ENCODE measurements at places on chromosomes 6 and 20.

GRCh38 chr6:20008131-20008530 is 171.0 kb downstream of the ID4 start:
- DNase-seq: no peak

DNA sequence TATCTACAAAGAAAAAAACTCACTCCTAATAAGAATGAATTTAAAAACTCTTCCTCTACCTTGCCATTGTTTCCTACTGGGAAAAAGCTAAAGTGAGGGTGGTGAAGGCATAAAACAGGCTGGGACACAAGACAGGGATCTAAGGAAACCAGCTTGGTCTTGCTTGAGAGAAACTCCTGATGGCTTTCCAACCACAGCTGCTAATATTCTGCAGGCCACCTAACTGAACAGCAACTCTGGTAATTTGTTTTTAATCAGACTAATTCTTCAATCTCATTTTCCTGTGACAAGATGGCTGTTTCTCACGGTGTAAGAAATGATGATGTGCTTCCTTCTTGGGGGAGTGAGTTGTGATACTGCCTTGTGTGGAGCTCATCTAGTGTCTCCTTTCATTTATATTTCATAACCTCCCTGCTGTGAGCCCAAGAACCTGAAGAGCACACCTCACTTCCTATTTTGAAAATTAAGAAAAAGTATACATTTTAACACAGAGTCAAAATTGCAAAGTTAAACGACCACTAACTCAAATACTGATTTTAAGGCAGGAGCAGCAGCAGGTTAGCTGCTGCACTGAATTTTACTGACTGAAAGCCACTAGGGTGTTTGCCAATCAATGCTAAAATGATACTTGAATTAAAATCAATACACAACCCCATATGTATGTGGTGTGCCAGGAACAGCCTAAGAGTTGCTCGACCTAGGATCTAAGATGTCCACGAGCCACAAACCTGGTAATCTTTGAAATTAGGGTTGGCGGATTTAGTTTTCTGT is 58.0 kb downstream of the BACH2 start:
- no peak for DNase-seq

- DNase-seq: no peak
Observed at GRCh38 chr6:25010176-25010575, 74.4 kb upstream of the RIPOR2 start.

- DNase-seq: peak; percentile 27
Observed at GRCh38 chr20:326645-327185, 1.4 kb downstream of the SOX12 start.

GRCh38 chr20:11544029-11544678 is 373.5 kb upstream of the BTBD3 start:
- DNase-seq: peak; percentile 86

- peak; percentile 57 for DNase-seq
Observed at GRCh38 chr6:30357678-30358540, 13.0 kb downstream of the RPP21 start.

DNA sequence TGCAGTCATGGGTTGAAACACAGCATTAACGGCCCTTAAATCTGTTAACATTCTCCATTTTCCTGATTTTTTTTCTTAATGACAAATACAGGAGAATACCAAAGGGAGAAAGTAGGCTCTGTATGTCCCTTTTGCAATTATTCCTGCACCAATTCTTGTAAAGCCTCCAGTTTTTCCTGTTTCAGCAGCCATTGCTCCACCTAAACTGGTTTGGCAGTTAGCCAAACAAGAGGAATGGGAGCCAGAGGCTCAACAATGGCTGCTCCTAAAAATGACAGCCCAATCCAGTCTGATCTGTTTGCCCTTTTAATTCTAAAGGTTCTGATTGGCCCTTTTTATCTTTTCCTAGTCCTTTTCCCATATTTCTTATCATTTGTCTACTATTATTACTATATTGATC is 284.2 kb upstream of the SGK1 start:
- DNase-seq: no peak

DNA sequence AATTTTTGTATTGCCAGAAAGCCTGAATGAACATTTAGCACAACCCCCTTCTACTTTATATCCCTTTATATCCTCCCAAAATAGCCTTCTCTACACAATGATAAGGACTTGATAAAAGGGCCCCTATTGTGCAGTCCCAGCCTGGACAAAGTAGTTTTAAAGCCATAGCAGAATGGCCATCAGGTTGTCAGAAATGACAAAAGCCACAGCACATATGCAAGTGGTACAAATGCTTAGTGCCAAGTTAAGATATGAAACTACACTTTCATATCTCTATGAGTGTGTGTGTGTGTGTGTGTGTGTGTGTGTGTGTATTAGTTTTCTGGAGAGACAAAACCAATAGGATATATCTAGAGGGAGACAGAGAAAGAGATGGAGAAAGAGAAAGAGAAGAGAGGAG is 132.6 kb downstream of the SGK1 start:
- peak; percentile 52 for DNase-seq

DNA sequence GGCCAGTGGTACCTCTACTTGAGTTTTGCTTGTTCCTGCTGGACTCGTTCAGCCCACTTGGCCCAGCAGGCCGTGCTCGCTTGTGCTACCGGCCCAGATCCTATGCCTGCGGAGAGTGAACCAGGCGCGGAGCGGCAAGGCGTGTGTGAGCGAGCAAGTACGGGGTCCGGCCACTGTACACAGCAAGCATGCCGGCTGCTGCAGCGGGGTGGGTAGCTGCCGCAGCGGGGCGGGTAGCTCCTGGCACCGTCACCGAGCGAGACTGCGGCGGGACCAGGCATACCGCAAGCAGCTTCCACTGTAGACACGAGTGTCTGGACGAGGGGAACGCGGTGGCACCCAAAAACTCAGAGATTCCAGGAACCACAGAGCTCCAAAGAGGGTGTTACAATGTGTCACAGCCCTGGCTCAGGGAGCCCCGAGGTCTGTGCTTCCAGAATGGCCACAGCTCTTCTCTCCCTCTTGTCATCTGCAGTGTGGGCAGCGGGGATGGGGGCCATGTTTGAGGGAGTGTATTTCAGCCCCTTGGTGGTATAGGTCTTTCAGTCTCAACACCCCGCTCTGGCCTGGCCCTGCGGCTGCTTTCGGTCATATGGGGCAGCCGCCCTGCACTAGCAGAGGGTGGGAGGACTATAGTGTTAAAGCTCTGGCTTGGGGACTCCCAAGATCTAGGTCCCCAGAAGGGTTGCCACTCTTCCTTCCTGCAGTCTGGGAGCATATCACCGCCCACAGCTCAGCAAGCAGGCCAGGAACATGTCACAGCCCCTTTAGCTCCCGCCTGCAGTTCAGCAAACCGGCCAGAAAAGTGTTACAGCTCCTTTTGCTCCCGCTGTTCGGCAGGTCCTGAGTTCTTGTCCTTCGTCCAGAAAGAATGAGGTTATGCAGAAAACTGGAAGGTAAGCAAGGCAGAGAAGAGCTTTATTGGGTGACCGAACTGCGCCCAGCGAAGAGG is 6.1 kb upstream of the RWDD1 start:
- no peak for DNase-seq

DNA sequence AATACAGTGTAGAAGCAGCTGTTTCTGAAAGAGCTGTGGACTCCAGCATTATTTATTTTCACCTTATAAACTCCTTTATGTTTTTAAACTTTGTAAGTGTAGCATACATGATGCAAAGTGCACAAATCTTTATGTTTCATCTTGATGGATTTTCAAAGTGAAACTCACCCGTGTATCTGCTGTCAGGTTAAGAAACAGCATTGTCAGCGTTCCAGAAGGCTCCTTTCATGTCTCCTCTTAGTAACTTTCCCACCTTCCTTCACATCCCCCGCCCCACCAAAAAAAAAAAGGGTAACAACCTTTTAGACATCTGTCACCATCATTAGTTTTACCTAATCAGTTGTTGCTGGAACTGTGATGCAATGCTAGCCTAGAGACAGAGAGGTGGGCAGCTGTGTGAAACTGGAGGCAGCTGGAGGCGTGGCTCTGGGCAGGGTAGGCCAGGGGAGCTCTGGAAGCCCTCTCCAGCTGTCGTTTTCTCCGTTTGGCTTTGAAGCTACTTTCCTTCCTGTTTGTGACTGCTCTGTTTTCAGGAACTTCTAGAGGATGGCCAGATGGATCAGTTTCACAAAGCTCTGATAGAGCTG is 7.2 kb downstream of the ACTR5 start:
- DNase-seq: peak; percentile 79

DNA sequence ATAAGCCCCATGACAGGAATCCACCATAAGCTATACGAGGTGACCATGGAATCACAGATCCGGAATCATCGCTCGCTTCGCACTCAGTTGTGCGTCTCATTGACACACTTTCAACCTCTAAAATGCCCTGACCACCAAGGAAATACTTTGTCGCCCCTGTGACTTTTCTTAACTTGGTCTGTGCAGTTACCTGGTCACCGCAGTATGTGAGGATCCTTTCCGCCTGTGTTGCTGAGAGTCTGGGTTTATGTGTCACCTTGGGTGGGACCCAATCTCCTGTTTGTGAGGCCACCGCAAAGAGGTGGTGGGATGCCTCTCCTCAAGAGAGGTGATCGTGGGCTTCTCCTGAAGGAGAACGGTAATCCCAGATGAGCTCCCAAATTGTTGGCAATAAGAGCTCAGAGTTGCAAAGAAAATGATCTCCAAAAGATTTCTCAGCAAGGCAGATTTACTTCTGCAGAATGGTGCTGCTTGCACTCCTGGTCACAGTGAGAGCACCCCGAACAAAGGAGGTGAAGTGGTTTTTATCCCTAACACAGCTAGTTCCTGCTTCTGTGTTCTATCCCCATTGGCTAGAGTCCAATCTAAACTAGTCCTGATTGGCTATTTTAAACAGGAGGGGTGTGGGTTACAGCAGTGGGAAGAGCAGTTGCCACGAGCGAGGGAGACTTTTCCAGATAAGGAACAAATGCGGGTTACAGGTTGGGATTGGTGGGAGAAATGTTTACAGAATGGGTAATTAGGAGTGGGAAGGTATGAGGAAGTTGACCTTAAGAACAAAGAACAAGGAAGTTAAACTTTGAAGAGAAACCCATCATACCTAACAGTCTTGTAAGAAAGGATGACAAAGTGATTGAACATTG is 9.1 kb upstream of the ZNFX1 start:
- no peak for DNase-seq

DNA sequence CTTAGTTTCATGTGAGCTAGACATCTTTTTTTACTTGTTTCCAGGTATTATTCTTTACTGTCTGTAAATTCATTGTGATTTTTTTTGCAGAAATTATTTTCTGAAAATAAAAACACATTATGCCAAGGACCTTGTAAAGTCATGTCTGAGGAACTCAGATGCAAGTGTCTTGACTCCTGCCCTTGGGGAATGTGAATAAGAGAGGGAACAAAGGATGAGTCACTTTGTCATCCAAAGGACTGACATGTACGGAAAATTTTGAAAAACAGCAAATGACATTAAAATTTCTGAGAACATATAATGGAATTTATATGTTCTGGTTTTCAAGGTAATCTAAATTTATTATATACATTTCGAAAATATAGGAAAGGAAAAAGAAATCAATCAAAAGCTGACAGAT is 660.4 kb downstream of the CD109 start:
- DNase-seq: no peak

DNA sequence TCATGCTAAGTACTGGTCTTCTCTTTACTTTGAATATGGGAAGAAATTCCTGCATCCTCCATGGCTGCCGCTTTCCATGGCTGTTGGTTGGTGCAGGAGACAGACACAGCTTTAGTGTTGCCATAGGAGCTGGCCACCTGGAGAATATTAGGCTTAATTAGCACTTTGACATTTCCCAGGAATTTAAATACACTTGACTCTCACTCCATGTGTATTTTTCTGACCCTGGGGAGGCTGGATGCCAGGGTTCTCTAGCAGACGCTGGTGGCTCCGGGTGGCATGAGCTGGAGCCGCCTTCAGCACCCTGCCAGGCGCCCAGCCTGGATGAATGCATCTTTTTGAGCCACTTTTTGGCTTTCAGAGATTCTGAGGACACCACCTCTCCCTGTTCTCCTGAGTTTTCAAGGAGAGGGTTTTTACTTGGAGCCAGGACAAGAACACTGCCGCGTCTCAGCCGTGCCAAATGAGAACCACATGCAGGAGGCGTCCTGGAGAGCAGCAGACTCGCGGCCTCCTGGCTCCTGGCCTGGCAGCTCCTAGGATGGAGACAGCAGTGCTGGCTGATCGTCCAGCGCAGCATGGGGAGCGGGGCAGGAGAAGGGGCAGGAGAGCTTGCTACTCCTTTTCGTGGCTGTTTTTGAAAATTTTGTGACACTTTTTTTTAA is 258.8 kb downstream of the SMOC2 start:
- no peak for DNase-seq

- DNase-seq: no peak
Observed at GRCh38 chr6:18395177-18395855, 8.2 kb downstream of the RNF144B start.

DNA sequence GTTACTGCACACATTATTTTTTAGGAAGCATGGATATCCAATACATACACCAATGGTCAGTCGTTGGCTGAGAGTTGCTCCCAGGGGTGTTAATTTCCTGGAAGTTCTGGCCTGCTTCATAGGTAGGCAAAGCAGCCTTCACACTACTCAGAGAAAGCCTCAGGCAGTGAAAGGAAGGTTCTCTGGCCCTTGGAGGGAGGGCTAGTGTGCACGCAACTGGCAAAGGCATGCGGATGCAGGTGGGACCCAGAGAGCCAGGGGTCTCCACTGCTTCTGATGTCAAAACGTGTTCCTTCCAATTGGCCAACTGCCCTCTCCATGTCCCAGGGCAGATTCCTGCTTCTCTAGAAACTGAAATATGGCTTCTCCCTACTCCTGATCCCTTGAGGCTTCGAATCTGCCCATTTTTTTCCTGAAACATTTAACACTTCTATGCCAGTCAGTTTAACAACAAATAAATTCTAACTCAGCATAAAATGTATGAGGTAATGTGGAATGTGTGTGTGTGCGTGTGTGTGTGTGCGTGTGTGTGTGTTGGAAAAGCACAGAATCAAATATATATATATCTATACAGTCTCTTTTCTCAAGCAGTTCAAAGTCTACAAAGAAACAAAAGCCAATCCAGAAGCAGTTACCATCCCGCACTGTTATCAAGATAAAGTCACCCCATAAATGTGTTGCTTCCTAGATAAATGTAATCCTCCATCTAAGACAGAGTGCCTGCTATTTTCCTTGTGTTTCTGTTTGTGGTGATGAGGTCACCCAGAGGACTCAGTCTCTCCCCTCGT is 94.0 kb upstream of the HIVEP1 start:
- DNase-seq: no peak

- DNase-seq: no peak
Observed at GRCh38 chr6:36735110-36736071, 37.8 kb downstream of the RAB44 start.

- no peak for DNase-seq
Observed at GRCh38 chr6:509676-510075, 118.1 kb downstream of the IRF4 start.

GRCh38 chr6:91029211-91029610 is 442.3 kb upstream of the MAP3K7 start:
- DNase-seq: no peak

- DNase-seq: no peak
Observed at GRCh38 chr6:163533443-163533842, 118.9 kb downstream of the QKI start.

DNA sequence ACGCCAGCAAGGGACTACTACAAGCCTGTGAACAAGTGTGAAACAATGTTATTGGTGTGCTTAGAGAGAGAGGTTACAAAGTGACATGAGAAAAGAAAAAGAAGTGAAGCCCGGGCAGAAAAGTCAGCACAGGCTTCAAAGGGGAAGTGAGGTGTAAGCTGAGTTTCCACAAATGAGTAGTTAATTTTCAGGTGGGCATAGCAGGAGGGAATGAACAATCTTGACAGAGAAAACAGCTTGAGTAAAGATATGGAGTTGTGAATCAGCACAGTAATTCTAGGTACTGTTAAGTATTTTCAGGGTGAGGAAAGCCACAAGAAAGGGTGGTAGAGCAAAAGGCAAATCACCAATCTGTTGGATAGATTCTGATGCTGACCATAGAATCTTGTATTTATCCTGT is 4.3 kb downstream of the KCNQ5 start:
- no peak for DNase-seq
